ENCODE measurements at places on chromosomes 12 and 14.
A peak's percentile ranks its signal among the peaks of the same experiment; 100 is the strongest.

DNA sequence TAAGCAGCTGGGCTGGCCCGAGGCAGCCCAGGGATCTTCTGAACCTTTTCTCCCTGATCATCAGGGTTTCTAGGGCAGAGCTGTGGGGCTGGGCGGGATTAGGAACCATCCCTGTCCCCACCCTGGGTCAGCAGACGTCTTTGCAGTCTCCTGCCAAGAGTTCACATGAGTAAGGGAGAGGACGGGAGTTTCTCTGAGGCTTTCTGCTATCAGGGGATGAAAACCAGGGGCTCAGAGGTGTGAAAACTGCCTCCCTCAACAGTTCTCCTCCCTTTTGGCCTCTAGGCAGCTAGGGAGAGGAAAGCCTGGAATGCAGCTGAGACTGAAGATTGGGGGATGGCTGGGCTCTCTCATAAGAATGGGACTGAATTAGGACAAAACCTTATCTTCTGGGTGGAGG is 7.9 kb downstream of the ZNF385A start:
- no peak for DNase-seq

- DNase-seq, result no peak
Observed at GRCh38 chr12:32312049-32312670, 87.2 kb upstream of the FGD4 start.

DNA sequence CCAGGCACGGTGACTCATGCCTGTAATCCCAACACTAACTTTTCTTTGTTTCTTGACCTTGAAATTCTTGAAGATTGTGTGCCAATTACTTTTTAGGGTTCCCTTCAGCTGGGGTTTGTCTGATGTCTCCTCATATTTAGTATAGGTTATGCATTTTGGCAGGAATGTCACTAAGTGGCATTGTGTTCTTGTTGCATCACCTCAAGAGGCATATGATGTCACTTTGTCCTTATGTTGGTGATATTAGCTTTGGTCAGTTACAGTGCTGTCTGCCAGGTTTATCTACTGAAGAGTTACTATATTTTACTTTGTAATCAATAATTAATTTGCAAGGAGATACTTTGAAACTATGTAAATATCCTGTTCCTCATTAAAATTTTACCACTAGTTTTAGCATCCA is 61.0 kb upstream of the BTG1 start:
- DNase-seq, result no peak

- DNase-seq, result no peak
Observed at GRCh38 chr14:38964630-38965029, 138.4 kb downstream of the SEC23A start.

DNA sequence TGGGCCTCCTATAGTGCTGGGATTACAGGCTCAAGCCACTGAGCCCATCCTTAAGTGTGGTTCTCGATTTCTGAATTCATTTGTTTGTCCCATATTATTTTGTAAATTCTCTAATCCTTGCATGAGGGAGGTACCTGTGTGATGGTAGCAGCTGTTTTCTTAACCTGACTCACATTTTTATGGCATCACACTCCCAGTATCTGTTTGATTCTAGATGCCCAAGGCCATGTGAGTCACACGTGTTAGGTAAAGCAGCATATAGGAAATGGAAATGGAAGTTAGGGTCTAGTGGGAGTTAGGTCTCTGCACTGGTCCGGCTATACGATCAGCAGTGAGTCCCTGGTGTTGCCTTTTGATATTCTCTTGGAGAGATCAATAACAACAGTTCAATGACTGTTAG is 198.1 kb downstream of the ERC1 start:
- no peak for DNase-seq

DNA sequence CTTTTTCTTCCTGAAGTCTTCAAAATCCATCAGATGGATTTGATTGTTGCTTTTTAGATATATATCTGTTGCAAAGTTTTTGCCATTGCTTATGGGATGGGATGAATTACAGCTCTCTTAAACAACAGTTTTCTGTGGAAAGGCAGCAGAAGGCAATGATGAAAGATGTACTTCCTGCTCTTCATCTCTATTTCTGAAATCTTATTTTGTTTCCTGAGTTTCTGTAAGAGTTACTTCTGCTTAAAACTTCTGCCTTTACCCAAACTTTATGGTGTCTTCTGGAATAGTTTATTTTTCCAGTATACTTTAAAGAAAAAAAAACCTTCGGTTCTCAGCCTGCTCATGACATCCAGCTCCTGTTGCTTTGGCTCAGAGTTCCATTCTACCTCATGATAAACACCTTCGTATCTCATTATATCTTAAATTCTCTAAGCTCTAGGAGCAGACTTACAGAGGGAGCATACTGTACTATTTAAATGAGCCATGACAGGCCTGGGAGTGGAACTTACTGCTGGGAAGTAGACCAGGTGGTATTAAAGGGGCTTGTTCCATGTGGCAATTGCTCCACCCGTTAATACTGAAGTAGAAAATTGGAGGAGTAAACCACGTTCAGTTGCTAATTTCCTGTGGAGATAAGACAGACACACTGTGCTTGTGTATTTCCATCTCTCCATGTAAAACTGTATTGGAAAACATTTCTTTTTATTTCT is 288.4 kb downstream of the FBXL14 start:
- no peak for DNase-seq

DNA sequence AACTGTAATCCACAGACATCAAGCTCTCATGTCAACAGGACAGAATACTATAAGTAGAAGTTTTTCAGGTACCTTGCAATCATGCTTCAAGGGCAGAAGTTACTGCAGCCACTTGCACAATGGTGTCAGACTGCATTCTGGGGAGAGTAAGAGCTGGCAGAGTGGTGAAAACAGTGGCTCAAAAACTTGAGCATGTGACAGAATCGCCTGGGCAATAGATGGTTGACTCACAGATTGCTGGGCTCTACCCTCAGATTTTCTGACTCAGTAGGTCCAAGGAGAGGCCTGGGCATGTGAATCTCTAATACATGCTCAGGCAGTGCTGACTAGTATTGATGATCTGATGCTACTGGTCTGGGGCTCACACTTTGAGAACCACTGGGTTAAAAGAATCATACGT is 187.8 kb downstream of the TBX5 start:
- DNase-seq, result no peak

DNA sequence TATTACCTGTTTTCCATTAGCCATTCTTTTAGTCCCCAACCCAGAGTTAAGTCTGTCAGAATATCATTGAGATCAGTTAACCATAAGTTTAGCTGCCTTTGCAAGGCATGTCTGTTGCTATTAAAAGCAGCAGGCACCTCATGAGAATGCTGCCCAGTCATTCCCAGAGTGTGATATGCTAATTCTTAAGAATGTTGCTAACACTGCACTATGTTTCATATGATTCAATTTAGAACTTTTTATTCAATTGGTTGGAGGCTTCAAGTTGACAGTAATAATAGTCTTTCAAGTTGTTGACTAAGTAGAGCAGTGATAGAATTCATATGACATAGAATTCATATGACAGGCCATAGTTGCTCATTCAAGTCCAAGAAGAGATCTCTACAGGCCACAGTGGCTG is 292.3 kb downstream of the FUT8 start:
- DNase-seq, result no peak

DNA sequence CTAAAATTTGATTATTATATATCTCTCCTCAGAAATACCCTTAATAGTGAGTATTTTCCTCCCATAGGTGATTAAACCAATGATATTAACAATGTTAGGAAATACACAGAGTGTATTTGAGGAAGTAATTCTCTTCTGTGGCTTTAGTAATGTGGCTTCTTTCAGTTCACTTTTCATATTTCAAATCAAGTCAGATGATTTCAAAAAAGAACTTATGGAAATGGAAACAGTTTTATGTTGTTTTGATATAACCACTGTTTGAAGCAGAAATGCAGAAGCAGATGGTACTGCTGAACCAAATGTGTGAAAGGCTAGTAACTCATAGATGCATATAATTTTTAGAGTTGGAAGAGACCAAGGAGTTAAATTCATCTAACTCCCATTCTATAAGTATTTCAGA is 1.9 kb upstream of the GPR33 start:
- DNase-seq, result no peak

- DNase-seq, result no peak
Observed at GRCh38 chr12:106960443-106960842, 4.7 kb downstream of the TMEM263 start.

- DNase-seq, result peak; percentile 78
Observed at GRCh38 chr14:75249251-75249957, 29.2 kb upstream of the FOS start.

All from activated CD4-positive, alpha-beta T cell treated with anti-CD3 and anti-CD28 coated beads, Interleukin-2, amount 50 U/mL, for 1 hour (primary cell).